Heart left ventricle (tissue), 16 donors: ENCODE measurements at places on chromosomes 7 and 10. TPM values are rescaled to one million over a fixed set of nuclear protein-coding genes. Genes with fewer than 3 reads are reported as not detected.

DNA sequence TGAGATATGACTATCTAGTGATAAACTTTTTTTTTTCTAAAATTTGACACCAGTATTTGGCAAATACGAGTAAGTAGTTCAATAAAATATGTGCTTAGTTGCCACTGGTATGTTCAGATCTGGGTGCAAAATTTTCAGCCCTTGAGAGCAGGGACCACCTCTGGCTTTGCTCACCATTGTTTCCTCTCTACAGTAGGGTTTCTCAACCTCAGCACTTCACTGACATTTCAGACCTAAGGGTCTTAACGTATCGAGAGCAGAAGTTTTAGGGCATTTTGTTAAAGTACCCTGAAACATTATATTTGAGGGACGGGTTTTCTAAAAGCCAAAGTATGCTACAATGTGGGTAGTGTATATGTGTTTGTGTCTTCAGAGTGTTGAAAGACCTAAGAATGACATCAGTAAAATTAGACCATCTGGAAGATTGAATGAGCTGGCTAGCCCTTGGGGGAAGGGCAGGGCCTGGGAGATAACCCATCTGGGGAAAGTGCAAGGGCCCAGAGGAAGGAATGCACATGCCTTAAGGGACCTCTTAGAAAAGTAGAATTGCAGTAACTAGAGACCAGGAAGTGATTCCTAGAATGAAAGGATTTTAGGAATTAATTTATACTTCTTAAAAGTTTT is 11.8 kb downstream of the BZW2 start:
- DNase-seq: no peak

GRCh38 chr7:30304177-30304884 is 19.9 kb downstream of the ZNRF2 start:
- no peak for DNase-seq

DNA sequence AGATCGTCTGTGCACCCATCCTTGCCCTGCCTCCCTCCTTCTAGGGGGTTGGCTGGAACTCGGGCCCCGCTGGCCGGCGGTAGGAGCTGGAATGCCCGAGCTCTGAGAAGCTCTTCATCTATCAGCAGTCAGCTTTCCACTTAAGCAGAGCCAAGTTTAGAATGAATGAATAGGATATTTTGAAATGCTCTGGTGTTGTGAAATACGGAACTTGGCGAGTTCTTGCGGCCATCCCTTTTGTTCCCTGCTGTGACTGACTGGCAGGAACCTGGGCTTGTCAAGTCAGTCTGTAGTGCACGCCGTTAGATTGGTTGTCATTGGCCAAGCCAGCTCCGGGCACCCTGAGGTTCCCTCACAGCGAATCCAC is 33.3 kb downstream of the FOXK1 start:
- DNase-seq: peak; percentile 84

- DNase-seq: no peak
Measured at GRCh38 chr7:40151504-40151903, 16.7 kb downstream of the SUGCT start.

Gene SDK1
- 3.7 TPM for total RNA-seq

- DNase-seq: no peak
Measured at GRCh38 chr7:96861-97260, 95.5 kb upstream of the FAM20C start.

Gene GDF10
- total RNA-seq: 0.22 TPM

- no peak for DNase-seq
Measured at GRCh38 chr7:96330193-96330592, 8.3 kb upstream of the SLC25A13 start.

DNA sequence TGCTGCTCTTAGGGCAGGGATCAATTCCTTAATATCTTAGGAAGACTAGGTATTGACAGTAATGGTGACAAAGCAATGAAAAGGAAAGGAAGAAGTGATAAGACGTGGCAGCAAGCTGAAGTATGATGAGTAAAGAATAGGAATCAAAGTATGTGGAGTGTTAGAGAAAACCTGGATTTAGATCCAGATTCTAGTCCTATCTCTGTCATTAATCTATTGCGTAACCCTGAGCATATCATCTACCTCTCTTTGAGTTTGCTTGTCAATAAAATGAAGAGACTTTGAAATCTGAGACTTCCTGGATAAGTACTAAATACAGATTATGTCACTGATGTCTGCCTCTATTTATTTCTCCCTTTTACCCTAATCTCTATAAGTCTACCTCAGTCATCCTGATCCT is 89.2 kb downstream of the PTEN start:
- DNase-seq: no peak

- no peak for DNase-seq
Measured at GRCh38 chr7:34928052-34928451, 109.2 kb downstream of the DPY19L1 start.

DNA sequence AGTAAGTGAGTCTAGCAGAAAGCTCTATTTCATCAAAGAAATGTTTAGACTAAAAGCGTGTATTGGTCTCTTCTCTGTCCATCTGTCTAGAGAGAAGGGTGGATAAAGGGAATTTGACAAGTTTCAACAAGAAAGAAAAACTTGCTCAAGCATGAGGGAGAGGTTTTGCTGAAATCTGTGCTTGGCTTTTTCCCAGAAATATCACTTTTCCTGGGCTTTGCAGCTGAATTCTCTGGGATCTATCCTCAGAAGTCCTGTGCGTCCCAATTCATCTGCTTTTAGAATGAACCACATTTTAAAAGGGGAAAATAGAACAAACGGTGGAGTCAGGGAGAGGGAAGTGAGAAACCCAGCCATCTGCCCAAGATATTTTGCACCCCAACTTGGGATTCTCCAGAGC is 59.6 kb upstream of the CELF2 start:
- no peak for DNase-seq

Gene PHKG1
- total RNA-seq: 20.2 TPM

Gene SRGN
- 214 TPM for total RNA-seq

DNA sequence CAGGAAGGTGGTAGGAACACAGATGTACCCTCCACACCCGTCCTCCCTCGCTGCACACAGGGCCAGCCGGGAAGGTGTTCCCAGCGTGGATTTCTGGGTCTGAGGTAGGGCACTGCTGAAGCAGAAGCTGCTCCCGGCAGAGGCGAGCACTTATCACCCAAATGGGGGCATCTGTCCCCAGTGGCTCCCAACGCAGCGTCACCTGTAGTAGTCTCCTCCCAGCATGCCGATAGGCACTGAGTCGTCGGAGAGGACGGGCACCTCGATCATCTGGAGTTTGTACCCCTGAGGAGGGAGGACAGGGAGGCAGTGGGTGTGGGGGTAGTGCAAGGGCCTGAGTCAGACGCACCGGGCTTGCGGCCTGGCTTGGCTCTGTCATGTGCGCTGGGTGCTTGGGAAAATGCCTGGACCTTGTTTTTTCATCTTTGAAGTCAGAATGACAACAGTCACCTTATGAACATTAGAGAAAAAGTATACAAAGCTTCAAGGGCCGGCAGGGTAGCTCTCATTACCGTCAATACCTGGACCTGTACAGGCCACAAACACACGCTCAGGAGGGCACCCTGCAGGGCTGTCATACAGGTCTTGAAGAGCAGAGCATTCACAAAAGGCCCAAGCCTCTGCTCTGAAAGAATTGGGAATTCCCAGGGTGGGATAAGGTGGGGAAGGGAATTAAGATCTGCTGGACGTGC is 3.1 kb upstream of the PYROXD2 start:
- no peak for DNase-seq

Gene PDE6C
- not detected for total RNA-seq
